ENCODE measurements at places on chromosomes 4 and X.
A peak's percentile ranks its signal among the peaks of the same experiment; 100 is the strongest.

GRCh38 chrX:119488749-119489148 is 20.5 kb downstream of the SLC25A5 start:
- DNase-seq: peak; percentile 30

GRCh38 chr4:84495118-84495793 is 3.8 kb downstream of the NKX6-1 start:
- no peak for DNase-seq

DNA sequence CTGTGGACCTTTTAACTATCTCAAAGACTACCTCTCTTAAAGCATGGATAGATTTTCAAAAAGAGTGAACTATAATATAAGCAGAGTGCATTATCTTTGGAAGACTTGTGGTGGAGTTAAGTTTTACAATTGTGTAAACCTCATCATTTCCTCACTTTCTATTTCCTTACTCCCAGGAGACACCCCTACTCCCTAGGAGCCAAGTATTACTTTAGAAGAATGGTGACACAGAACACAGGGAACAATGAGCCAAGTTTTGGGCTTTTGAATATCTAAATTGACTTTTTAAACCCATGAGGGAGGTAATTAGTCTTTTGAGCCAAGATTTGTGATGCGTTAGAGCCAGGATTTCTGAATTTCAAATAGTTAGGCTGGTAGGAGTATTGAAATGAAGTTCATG is 78.9 kb upstream of the UNC5C start:
- DNase-seq: no peak

DNA sequence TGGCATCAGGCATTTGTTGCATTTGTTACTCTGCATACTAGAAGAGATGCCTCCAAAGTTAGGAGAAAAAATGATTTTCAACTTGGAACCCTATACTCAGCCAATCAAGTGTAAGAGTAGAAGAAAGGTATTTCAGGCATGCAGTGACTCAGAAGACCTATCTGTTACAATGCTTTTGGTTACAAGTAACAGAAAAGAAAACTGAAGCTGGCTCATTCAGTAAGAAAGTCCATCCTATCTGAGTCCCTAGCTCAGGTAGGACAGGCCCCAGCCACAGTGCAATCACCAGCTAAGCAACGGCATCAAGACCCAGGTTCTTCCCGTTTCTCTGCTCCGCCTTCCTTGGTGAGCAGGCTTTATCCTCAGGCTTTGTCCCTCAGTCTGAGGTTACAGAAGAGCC is 23.3 kb downstream of the MECP2 start:
- DNase-seq: no peak

DNA sequence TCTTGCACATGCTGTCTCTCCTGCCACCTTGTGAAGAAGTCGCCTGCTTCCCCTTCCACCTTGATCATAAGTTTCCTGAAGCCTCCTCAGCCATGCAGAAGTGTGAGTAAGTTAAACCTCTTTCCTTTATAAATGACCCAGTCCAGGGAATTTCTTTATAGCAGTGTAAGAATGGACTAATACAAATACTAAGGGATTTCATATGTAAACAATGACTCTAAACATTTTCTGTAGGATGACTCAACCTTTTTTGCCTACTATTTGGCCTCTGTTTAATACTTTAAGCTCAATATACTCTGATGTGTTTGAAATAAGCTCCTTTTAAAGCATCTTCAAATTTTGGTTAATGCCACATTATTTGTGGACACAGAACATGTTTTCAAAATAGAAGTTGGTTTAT is 813.5 kb upstream of the SLIT2 start:
- no peak for DNase-seq

GRCh38 chr4:20463176-20463430 is 211.4 kb downstream of the SLIT2 start:
- DNase-seq: no peak

GRCh38 chr4:112516066-112516470 is at the start of gene NEUROG2:
NEUROG2 (minus strand) TSS chr4:112516180; CDS start chr4:112515475, 705 bp downstream.
- no peak for DNase-seq

GRCh38 chrX:136452614-136453013 is 35.1 kb upstream of the BRS3 start:
- DNase-seq: no peak

- no peak for DNase-seq
Observed at GRCh38 chr4:137961051-137961438, 281.1 kb downstream of the SLC7A11 start.

- DNase-seq: no peak
Observed at GRCh38 chr4:100428051-100428450, 89.8 kb downstream of the EMCN start.

GRCh38 chrX:124981420-124981819 is 338.3 kb upstream of the TEX13C start:
- no peak for DNase-seq

DNA sequence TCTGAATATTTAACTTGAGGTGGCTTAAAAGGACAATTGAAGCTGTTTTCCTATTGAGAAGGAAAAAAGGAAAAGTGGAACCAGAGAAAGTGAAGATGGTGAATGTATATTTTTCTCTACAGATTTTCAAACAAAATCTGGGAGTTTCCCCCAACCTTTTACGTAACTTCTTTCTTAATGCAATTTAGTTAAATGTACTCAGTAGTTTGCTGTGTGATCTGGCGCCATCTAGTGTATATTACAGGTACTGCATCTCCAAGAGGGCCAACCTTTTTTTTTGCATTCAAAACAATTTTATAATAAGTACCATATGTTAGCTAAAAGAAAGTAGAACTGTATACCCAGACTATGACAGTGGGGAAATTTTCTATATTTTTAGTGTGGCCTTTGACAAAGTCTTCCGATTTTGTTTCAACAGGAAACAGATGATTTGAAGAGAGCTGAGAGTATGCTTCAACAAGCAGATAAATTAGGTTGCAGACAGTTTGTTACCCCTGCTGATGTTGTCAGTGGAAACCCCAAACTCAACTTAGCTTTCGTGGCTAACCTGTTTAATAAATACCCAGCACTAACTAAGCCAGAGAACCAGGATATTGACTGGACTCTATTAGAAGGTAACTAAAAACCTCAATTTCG is 82.0 kb downstream of the PLS3 start:
- DNase-seq: no peak

- DNase-seq: no peak
Observed at GRCh38 chr4:1900624-1901023, 29.4 kb downstream of the NSD2 start.

DNA sequence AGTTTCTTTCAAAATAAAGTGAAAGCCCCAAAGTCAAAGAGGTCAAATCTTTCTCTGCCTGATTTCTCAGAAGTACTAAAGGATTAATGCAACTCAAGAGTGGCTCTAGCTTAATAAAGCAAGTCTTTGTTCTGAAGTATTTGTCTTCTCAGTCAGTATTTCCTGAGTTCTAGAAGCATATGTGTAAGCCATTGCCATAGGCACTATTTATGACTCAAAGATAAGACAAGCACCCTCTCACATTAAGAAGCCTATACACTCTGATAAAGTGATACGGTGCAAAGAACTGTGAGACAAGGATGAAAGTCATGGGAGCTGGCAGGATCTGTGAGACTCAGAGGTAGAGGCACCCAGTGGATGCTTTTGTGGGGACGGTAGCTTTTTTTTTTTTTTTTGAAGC is 60.9 kb downstream of the AASDH start:
- DNase-seq: no peak

- no peak for DNase-seq
Observed at GRCh38 chr4:17491196-17491595, 20.7 kb downstream of the QDPR start.

Measured in activated naive CD4-positive, alpha-beta T cell treated with Interleukin-2 at 50 U/mL for 16 hours (primary cell).